ENCODE measurements at places on chromosomes 6 and 20. TPM values are rescaled to one million over a fixed set of nuclear protein-coding genes. Genes with fewer than 3 reads are reported as not detected.

DNA sequence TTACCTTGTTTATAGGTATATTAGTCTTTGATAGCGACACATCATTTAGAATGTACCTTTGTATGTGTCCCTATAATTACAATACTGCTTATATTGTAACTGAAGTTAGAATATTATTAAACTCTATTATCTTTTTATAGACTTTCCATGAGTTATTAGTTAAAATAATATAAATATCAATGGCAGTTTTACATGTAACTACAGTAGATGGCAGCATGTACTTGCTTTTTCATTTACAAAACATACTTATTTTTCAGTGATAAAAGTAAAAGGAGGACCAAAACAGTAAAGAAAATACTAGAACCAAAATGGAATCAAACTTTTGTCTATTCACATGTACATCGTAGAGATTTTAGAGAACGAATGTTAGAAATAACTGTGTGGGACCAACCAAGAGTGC is 364.3 kb downstream of the RIMS1 start:
- DNase-seq: no peak

DNA sequence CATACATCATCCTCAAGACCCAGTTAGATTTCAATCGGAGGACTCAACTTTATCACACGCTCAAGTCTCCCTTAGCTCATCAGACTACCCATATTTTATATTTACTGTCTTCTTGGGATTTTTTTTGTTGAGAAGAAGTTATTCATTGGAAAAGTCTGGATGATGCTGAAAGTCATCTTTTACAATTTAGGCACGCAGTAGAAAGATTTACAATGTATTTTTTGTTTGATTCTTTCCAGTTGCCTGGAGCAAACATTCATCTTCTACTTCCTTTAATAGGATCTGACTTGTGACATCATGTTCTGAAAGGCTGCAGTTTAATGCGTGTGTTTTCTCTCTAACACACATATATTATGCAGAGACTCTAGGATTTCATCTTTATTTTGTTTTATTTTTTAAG is 235.7 kb downstream of the DOK5 start:
- DNase-seq: no peak

- no peak for DNase-seq
These were observed 132.0 kb upstream of the ENPP5 start for GRCh38 chr6:46302816-46303215.

The SEC63 gene
- 94.4 TPM for total RNA-seq

GRCh38 chr6:126955621-126956020 is 162.8 kb upstream of the RSPO3 start:
- no peak for DNase-seq

The GNAS-AS1 gene
- total RNA-seq: 0.64 TPM

- no peak for DNase-seq
These were observed 48.4 kb upstream of the IYD start for GRCh38 chr6:150320442-150320841.

The SLC32A1 gene
- total RNA-seq: not detected

DNA sequence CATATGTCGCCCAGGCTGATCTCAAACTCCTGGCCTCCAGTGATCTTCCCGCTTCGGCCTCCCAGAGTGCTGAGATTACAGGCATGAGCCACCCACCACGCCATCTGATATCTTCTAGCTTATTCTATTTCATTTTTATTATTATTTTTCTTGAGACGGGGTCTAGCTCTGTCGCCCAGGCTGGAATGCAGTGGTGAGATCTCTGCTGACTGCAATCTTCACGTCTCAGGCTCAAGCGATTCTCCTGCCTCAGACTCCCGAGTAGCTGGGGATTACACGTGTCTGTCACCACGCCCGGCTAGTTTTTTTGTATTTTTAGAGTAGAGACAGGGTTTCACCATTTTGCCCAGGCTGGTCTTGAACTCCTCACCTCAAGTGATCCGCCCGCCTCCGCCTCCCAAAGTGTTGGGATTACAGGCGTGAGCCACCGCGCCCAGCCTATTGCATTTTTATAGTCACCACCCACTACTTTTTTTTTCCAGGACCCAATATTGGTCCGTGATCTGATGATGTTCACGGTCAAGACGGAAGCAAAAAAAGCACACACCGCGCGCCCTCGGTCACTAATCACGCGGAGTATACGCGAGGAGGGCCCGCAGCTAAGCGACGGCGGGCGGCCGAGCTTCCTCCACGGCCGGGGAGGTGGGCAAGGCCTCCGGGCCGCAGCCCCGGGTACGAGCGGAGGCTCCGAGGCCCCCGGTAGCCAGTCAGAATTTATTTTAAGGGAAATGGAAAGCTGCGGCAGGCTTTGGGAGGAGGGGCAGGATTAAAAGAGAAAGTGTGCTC is 1.1 kb upstream of the LSM14B start:
- DNase-seq: no peak

DNA sequence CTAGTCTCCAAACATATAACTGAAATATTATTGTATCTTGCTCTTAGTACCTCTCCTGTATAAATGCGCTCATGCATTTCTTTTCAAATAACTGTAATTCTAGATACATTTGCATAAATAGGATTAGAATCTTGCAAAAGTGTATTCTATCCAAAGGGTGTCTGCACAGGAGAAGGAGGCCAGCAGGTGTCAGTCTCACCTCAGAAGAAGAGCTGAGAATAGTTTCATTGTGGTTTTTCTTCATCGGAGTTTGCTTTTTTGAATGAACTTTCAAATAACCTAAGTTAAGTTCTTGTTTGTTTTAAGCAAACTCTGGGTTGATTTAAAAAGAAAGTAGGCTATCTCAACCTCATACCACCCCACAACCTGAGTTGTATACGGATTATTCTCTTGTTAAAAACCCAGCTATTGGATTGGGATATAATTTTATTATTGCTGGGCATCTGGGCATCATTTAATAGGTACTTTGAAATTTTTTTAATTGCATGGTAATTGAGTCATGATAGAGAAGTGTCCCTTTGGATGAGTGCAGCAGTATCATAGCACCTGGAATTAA is 125.0 kb upstream of the MLIP start:
- DNase-seq: no peak

The NEURL2 gene
- 2.4 TPM for total RNA-seq

GRCh38 chr6:32189069-32189741 is 797 bp downstream of the PBX2 start:
- DNase-seq: no peak

DNA sequence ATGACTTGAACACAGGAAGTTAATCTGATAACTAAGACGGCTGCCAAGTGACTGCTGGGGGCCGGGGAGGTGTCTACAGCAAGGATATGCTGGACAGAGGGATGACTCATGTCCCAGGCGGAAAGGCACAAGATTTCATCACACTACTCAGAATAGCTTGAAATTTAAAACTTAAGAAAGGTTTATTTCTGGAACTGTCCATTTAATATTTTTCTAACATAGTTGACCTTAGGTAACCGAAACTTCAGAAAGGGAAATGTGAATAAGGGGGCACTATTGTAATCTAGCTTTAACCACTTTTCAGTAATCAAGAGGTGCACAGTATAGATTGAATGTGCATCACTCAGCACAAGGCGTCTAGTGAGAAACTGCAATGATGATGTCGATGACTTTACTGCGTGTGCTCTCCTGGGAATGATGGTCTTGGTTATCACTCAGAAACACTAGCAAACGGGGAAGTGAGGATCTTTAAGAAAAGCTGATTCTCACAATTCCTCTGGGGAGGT is 171.5 kb downstream of the QKI start:
- no peak for DNase-seq

GRCh38 chr6:64258302-64258701 is 622.7 kb downstream of the PHF3 start:
- DNase-seq: no peak

DNA sequence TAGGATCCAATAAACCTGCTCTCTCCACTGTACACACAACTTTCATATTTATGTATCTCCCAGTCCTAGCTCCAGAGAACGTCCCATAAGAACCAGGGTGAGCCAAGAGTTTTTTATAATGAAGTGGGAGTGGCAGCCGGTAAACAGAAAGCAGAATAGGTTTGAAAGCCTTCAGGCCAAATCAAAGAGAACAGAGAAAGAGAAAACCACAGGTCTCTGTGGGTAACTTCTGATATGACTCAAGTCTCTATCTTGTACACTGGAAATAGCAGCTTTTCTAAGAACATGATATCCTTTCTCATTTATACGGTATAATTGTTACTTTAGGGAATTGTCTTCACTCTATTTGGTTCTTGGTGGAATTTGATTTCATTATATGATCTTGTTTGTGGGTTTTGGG is 273.6 kb downstream of the PACRG start:
- DNase-seq: no peak

DNA sequence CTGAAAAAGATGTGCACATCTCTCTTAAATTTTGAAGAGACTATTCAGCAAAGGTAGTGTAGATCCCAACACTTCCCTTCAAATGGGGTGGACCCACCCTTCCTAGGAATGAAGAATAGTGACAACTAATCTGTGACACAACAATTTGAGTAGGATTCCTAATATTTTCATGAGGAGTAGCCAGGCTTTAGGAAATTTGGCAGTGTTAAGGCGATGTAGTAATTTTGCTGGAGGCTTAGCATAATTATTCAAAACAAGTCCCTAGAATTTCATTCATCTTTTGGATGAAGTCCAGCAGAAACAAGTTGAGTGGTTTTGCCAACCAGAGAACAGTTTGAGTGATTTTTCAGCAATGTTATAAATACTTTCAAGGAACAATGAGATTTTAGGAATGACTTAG is 52.4 kb downstream of the ELOVL4 start:
- DNase-seq: no peak

DNA sequence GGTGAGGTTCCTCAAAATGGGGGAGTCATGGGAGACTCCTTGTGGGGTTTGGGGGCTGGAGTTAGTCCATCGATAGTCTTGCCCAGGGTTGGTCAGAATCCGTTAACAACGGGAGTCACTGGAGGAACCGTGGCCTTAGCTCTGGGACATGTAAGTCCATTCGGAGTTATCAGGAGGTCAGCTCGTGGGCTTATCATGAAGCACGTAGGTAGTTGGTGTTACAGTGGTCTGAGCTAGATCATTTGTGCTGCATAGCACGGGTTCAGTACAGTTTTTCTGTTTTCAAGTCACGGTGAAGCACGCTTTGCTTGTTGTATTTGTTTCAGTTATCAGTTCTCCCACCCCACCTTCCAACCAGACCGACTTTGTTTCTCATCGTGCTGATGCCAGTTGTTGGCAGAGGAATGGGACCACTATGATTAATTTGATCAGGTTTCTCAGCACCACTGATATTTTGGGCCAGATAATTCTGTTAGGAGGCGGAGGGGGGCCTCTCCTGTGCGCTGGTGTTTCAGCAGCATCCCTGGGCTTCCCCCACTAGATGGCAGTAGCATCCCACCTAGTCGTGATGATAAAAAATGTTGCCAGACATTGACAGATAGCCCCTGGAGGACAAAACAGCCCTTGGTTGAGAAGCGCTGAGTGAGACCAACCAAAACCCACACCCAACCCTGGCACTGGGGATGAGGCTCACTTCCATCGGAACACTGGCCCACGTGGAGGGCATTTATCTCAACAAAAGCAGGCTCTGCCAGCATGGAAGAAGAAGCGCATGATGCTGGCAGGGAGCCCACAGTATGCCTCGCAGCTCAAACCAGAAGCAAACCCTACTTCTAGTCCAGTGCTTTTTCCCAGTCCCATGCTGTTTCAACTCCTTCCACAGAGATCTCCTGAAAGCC is 2.2 kb upstream of the APMAP start:
- peak; percentile 94 for DNase-seq

DNA sequence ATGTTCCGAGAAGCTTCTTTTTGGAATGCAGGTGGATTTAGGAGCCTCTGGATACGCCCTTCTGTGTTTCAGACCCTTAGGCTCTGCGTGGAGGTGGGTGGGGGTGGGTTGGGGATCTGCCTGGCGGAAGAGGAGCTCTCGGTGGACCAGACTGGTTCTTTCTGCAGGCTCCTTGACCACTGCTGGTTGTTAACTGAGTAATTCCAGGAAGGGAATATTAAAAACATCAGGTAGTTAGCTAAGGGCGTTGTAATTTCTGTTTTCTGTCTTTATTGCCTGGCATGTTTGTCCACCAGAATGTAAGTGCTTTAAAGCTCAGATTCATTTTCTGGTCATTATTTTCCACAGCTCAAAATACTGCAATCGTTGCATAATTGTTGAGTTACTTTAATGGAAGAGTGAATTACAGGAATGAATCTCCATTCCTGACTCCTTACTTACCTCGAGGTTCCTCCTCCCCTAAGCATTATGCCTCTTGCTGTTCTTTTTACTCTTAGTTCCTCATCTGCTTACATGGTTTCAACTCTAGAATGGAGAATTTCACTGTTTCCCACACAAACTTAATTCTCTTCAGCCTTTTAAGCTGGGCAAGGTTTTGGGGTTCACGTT is 5.9 kb downstream of the CDYL start:
- peak; percentile 15 for DNase-seq

- DNase-seq: no peak
These were observed 64.7 kb upstream of the TIAM2 start for GRCh38 chr6:154930451-154930851.

- DNase-seq: no peak
These were observed 97.9 kb upstream of the UST start for GRCh38 chr6:148648754-148649453.
